ENCODE measurements at places on chromosomes 4 and X.

GRCh38 chr4:110793381-110793801 lies 170.5 kb upstream of the PITX2 start:
- DNase-seq: no peak

DNA sequence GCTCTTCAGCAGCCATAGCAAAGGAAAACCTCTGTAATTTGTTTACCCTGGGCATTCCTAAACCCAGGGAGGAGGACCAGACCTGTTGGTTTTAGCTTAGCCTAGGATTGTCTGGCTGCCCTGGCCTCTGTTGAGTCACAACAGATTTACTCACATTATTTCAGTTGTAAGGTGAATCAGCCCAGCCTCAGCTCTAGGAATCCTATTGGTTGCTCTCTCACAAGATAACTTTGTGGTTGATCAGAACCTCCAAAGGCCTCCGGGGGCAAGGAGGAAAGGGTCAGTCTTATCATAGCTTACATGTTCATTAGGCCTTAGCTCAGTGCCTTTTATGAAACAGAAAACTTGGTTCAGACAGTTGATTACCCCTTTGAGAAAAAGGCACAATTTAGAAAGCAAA lies 41.0 kb downstream of the PDK3 start:
- no peak for DNase-seq

DNA sequence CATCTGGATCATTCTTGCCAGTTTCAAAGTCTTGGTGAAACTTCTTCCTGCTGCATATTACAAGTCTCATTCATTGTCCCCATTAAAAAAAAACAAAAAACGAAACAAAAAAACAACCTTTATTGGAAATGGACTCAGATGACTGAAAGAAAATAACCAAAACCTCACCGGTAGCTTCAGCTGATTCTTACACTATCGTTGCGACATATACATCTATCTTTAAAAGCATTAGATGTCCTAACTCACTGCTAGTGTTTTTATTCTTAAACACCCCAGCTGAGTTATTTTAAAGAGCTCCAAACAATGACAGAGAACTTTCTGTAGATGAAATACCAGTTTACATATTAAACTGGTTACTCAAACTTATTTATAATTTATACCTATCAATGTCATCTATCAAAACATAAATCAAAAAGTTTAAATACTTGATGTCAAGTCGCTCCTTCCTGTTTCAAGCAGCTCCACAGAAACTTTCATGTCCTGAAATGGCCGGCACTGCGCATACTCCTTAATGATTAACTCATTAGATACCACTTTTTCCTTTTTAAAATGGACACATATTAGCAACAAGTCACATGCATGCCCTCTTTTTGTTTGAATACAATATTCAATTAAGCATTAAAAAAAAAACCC lies 87.2 kb downstream of the HPRT1 start:
- DNase-seq: no peak

DNA sequence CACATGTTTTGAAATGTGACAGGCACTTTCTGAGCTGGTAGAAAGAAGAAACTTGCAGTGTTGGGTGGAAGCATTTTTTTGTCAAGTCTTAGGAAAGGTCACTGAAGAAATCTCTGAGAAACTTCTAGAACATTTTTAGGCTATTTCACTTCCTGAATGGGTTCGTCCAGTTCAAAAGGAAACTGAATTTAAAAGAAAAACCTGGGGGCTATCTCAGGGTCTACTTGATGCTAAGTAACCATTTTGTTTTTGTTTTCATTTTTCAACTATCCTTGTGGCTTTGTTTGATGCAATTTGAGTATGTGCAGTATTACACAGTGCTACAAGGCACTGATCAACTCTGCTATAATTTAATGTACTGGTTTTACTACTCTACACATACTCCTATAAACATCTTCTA lies 34.0 kb upstream of the AMOT start:
- DNase-seq: no peak

- DNase-seq: no peak
Observed at GRCh38 chr4:82524570-82525152, 37.1 kb downstream of the TMEM150C start.

DNA sequence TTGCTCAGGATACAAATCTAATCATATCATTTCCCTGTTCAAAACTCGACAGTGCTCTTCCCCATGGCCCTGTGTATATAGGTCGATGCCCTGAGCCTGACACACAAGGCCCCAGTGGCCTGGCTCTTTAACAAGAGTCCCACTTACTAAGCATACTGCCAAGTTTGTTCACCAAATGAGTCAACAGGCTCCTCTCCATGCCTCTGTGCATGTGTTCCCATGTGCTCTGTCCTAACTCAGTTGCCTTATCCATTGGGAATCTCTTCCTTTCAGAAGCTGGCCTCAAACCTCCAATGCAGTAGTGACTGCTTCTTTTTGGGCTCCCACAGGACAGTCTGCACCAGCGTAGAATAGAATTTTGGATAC lies 18.9 kb upstream of the CXCR3 start:
- DNase-seq: no peak

- DNase-seq: no peak
Observed at GRCh38 chr4:96776920-96777527, 937.1 kb downstream of the PDHA2 start.

GRCh38 chrX:95919605-95920004 lies 765.0 kb upstream of the DIAPH2 start:
- no peak for DNase-seq

- no peak for DNase-seq
Observed at GRCh38 chr4:59869056-59869455, 1331.1 kb upstream of the ADGRL3 start.

- DNase-seq: no peak
Observed at GRCh38 chrX:47578692-47579091, 3.5 kb upstream of the TIMP1 start.

DNA sequence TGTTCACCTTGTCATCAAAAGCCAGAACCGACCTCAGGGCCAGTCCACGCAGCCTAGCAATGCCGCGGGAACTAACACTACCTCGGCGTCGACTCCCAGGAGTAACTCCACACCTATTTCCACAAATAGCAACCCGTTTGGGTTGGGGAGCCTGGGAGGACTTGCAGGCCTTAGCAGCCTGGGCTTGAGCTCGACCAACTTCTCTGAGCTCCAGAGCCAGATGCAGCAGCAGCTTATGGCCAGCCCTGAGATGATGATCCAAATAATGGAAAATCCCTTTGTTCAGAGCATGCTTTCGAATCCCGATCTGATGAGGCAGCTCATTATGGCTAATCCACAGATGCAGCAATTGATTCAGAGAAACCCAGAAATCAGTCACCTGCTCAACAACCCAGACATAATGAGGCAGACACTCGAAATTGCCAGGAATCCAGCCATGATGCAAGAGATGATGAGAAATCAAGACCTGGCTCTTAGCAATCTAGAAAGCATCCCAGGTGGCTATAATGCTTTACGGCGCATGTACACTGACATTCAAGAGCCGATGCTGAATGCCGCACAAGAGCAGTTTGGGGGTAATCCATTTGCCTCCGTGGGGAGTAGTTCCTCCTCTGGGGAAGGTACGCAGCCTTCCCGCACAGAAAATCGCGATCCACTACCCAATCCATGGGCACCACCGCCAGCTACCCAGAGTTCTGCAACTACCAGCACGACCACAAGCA lies 898 bp downstream of the UBQLN2 start:
- DNase-seq: peak; percentile 32

- DNase-seq: no peak
Observed at GRCh38 chr4:159175989-159176375, 73.1 kb downstream of the RAPGEF2 start.

GRCh38 chr4:6337331-6337935 lies 67.8 kb downstream of the WFS1 start:
- no peak for DNase-seq

All from NCI-H1105 (cell line).